ENCODE measurements at places on chromosomes 1 and 21.
A peak's percentile ranks its signal among the peaks of the same experiment; 100 is the strongest.

GRCh38 chr1:224867715-224868114 lies 61.8 kb upstream of the DNAH14 start:
- no peak for ATAC-seq

DNA sequence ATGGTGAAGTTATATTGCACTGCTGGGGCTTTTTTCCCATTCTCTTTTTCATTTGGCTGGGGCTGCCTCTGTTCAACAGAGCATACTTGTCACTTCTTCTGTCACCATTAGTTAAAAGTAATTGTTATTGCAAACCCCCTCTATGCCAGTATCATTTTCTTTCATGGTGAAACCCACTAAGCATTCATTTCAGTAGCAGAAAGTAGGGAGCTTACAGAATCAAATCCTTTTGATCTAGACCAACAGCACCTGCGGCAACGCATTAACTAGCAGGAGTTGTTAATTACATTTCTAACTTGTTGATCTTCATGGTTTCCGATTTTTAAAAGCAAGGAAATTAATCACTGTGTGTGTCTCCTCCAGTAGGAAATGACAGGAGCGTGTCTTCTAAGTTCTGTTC lies 15.0 kb downstream of the SMYD2 start:
- no peak for ATAC-seq

GRCh38 chr1:156388174-156389137 lies 19.4 kb downstream of the RHBG start:
- no peak for ATAC-seq

DNA sequence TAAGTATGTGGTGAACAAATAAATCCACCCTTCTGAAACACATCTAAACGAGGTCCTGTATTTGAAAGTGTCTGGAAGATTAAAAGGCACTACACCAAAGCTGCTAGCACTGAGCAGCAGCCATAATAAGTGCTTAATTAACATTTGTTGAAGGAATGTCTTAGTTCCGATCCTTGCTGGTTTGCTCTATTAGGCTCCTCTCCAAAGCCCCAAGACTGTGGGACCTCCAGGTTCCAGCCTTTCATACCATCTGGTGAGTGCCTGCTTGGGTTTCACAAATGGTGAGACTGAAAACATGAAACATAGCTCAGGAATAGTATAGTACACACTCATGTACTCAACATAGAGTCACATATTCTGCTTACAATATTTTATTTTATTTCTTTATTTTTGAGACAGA lies 640 bp upstream of the CYP2J2 start:
- ATAC-seq, result no peak

GRCh38 chr1:184267747-184268146 lies 119.1 kb upstream of the C1orf21 start:
- no peak for ATAC-seq

- ATAC-seq, result no peak
Observed at GRCh38 chr1:195193134-195193533, 1415.1 kb downstream of the KCNT2 start.

DNA sequence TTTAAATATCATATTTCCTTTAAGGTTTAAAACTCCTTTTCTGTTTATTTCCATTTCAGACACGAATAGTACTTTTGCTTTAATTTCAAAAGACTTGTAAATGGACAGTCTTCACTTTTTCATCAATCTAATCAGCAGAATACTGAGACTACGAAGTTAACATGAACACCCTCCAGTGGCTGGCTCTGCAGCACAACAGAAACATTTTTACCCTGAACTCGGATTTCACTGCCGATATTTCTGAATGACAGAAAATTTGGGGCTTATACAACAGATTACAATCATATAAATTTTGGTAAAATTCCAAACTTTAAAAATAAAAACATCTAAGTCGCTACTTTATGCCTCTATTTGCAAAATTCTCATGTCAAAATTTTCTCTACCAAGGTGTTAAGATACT lies 86.2 kb downstream of the AKT3 start:
- ATAC-seq, result no peak

GRCh38 chr1:207056673-207057072 lies 3.6 kb downstream of the PFKFB2 start:
- ATAC-seq, result no peak

DNA sequence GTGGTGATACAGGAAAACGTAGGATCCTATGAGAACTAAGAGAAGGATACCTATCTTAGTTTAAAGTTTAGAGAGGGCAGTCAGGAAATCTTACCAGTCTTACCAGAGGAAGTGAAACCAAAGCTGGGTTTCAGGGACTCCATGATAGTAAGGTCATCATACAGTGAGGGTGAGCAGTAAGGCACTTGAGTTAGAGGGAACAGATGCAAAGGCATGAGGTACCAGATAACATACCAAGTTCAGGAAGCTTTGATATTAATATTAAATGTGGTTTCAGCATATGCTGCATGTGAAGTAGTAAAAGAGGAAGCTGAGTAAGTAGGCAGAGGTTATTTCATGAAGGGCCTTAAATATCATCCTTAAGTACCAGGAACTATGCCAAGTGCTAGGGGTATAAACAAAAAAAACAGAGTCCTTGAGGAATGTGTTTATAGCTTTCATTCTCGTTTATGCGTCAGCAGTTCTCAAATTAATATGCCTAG lies 16.9 kb downstream of the ATG4C start:
- peak; percentile 100 for ATAC-seq

GRCh38 chr1:209158851-209159250 lies 424.7 kb upstream of the CAMK1G start:
- no peak for ATAC-seq

DNA sequence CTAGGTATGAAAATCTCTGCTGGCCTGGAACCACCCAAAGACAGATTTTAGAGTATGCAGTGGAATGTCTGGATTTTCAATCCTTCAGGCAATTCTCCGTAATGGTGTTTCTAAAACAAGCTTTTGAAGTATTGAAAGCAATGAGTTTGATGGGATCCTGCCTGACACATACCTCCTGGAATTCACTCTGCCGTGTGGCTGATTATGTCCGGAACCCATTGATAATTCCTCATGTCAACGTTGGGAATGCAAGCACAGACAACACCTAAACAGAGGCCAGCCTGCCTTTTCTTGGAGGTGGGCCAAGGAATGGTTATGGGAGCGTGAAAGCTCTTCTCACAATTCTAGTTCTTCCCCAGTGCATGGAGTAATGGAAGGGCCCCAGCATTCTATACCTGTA lies 168.9 kb upstream of the HMCN1 start:
- no peak for ATAC-seq

DNA sequence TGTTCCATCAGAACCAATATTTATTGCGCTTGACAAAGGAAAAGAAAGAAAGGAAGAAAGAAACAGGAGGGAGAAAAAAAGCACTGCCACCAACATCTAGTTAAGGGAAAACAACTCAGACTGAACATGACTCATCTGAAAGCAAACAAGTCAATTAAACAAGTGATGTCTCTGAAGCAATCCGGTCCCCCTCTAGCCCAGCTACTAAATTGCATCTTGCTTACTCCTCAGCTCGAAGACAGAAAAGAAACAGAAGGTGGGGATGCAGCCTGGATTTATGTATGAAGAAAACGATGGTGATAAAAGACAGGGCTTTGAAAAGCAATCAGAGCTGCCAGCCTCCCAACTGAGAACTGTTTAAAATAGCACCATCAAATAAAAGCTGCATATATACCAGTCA lies 188.2 kb downstream of the OMA1 start:
- no peak for ATAC-seq

GRCh38 chr1:63651161-63651701 lies 58.0 kb downstream of the PGM1 start:
- no peak for ATAC-seq

- no peak for ATAC-seq
Observed at GRCh38 chr1:247330548-247331171, 1.0 kb downstream of the ZNF496 start.

DNA sequence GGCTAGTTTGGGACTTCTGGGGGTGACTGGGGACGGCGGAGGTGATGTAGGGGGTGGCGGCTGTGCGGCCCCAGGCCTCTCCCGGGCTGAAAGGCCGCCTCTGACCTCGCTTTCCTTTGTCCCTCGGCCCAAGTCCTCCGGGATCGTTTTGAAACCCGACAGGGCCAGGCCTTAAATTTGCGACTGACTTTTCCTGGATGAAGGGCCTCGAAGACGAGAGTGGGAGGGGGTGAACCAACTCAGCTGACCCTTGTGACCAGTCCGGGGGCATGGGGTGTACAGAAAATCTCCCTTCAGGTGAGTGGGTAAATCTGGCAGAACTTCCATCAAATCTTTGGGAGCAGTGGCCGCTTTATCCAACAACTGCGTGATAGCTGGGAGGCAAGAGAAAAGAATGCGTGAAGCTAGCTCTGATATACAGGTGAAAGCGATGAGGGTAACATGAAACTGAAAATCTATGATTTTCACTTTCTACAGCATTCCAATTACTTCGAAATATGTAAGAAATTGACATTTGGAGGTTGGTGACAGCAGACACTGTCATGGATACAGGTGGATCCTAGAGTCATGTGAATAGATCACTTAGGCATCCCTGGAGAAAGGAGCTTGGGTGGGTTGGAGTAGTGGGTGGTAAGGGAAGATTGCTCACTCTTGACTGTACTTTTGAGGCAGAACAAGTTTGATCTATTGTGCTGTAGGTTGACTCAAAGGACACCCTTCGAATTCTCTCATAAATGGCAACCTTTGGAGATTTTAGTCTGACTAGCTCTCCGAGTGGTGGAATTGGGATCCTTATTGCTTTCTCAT lies 885 bp downstream of the AHCYL1 start:
- no peak for ATAC-seq

DNA sequence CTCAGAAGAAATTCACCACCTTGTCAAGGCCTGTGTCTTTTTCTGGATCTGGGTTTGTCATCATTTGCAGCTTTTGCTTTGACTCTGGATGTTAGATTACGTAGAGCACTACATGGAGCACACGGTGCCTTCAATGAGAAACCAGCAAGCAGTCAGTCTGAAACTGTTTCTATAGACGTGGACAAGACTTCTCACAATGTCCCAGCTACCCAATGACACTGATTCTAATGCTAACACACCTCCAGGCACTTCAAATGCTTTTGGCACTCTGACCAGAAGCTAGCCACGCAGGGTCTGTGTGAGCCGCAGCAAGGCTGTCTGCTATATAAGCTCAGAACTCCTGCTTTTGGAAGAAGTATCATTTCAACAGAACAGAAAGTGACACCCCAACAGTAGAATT lies 38.2 kb downstream of the ITPKB start:
- ATAC-seq, result no peak

DNA sequence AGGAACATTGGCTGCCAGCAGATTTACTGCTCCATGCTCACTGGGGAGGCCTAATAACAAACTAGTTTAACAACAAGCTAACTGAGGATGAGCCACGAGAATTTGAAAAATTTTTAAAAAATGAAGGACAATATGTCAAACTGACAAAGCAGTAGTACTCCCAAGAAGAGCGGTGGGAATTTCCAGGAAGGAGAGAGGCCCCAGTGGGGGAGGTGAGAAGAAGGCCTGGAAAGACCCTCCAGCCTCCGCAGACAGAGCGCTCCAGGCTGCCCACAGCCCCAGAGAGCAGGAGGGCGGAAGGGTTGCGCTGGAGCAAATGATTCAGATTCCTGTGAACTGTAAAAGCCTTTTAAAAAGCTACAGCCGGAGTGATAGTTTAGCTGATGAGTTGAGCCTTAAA lies 78.5 kb downstream of the SIPA1L2 start:
- ATAC-seq, result no peak

DNA sequence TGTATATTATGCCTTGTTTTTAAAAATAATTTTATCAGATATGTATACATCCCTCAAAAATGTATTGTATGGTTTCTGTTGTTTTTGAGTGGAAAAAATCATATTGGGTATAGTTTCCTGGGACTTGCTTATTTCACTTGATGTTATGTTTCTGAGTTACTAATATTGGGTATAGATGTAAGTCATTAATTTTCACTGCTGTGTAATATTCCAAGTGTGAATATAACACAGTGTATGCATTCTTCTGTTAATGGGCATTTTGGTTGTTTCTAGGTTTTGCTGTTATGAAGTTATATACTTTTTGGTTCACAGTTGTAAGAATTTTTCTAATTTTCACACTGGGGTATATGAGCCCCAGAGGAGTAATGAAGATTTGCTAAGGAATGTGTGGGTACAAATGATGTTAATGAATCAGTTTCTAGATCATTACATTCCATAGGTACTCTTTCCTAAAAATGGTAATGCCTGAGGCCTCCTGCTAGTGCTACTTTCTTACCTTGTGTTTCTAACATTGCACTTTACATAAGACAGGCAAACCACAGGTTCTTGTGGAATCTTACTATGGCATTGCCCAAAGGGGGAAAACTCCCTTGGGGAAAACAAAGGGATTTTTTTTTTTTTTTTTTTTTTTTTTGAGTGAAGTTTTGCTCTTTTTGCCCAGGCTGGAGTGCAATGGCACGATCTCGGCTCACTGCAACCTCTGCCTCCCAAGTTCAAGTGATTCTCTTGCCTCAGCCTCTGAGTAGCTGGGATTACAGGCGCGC lies 3.2 kb downstream of the TTC3 start:
- ATAC-seq, result no peak

- no peak for ATAC-seq
Observed at GRCh38 chr1:220483700-220484099, 44.2 kb upstream of the MARK1 start.

DNA sequence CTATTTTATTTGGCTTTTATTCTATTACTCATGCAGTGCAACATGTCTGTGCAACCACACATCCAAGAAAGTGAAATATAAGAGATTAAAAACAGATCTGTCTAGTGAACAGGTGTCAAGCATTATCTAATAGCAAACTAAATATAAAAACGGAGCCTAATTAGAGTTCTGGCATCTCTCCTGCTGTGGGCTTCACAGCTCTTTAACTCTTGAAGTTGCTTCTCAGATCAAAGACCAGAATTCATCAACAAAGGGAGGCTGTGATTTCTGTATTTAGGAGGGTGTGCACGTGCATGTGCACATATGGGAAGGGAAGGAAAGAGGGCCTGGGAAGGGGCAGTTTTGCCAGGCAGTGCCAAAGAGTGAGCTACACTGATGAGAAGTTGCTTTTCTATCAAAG lies 81.0 kb downstream of the MIS18A start:
- ATAC-seq, result no peak

- no peak for ATAC-seq
Observed at GRCh38 chr1:206698011-206698410, 13.3 kb downstream of the MAPKAPK2 start.

DNA sequence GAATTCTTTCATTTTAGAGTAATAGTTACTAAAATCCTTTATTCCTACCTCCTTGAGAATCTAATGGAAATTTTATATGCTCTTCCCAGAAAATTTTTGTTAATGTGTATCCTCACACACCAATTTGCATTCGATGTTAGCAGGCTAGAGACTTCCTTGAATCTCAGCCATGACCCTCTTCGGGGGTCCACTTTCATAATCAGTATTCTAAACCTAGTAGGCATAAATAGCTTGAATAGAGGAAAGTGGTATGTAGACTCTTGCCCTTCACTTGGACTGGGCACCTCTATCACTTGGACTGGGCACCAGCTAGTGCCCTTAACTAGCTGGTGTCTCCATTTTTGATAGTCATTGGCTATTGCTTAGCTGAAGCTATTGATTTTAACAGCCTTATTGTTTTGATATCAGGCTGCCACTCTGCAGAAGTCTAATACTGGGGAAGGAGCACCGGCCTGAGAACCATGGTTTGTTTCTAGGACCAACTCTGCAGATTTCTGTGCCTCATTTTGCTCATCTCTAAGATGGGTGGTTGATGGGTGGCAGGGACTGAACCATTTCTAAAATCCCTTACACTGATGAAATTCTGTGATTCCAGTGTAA lies 42.8 kb downstream of the MRPL39 start:
- ATAC-seq, result no peak

GRCh38 chr1:22750685-22751051 lies 40.0 kb downstream of the EPHB2 start:
- ATAC-seq, result no peak

GRCh38 chr1:174160109-174160473 lies 771 bp downstream of the RABGAP1L start:
- ATAC-seq, result no peak

GRCh38 chr21:38219049-38219628 lies 37.7 kb upstream of the KCNJ15 start:
- ATAC-seq, result no peak

All from stimulated activated memory B cell treated with anti-CD40 and anti-IgM and Interleukin-4, amounts not matched to agents 10 μg/mL and 1 μg/mL and 100 μg/mL, for 72 hours (primary cell).